Activated CD4-positive, alpha-beta memory T cell treated with anti-CD3 and anti-CD28 coated beads, Interleukin-2, amount 10 ng/mL, durations not matched to agents 7 days and 5 days (primary cell): ENCODE measurements at places on chromosomes 7 and 10.
A peak's percentile ranks its signal among the peaks of the same experiment; 100 is the strongest.

- no peak for DNase-seq
Observed at GRCh38 chr10:74988054-74988775, 123.2 kb upstream of the SAMD8 start.

DNA sequence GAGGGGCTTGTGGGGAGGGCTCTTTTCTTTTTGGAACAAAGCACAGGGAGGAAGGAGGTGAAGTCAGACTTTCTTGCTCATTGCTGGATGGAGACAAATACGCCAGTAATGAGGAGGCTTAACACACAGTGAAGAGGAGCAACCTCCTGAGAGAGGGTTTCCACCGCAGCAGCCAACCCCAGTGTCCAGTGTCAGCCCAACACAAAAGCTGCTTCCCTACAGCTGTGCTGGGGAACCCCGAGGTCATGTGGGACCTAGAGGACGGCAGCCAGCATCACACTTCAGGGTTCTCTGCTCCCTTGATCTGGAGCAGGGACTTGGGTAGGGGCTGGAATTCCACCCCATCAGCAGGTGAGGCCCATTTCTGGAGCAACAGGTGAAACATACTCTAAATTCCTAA is 7.7 kb downstream of the BLNK start:
- no peak for DNase-seq

DNA sequence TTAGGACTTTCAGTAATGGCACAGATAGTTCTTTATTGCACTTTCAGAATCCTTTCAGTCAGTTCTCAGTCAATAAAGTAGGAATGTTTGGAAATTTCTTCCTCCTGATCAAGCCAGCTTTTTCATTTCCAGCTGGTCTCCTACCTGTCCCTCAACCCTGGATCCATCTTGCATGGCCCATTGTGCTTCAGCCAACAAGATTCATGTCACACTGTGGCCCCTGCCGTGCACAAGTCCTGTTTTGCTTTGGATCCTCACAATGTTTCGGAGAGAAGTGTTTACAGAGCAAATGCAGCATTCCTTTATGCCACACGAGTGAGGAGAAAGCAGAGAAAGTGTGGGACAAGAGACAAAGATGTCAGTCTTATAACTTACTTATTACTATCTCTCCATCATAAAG is 1694.7 kb upstream of the LRRTM3 start:
- no peak for DNase-seq

DNA sequence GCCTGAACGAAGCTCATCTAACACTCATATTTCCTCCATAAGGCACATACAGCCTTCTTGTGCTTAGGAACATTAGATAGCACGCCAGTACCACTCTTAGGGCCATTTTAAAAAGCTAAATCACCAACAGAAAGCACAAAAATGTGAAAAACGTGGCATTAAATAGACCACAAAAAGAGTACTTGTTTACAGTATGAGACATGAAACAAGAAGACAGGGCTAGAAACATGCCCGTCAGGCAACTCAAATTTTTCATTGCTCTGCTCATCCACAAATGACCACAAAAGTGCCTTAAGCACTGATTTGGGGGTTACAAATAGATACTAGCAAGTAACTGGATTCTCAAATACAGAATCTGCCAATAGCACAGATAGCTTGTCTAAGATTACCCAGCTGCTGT is 67.8 kb downstream of the ELMO1 start:
- DNase-seq: no peak

DNA sequence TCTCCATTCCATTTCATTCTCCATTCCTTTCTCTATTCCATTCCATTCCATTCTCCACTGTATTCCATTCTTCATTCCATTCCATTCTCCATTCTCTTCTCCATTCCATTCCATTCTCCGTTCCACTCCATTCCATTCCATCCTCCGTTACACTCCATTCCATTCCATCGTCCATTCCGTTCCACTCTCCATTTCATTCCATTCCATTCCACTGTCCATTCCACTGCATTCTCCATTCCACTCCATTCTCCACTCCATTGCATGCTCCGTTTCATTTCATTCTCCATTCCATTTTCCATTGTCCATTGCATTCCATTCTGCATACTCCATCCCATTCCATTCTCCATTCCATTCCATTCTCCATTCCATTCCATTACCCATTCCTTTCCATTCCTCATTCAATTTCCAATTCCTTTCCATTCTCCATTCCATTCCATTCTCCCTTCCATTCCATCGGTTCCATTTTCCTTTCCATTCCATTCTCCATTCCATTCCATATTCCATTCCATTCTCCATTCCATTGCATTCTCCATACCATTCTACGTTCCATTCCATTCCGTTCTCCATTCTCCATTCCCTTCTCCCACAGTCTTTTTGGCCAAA is 78.3 kb downstream of the NSUN6 start:
- no peak for DNase-seq

GRCh38 chr10:56317603-56318002 is 43.5 kb downstream of the ZWINT start:
- DNase-seq: no peak

GRCh38 chr10:117652228-117653169 is 110.0 kb downstream of the EMX2 start:
- DNase-seq: no peak

DNA sequence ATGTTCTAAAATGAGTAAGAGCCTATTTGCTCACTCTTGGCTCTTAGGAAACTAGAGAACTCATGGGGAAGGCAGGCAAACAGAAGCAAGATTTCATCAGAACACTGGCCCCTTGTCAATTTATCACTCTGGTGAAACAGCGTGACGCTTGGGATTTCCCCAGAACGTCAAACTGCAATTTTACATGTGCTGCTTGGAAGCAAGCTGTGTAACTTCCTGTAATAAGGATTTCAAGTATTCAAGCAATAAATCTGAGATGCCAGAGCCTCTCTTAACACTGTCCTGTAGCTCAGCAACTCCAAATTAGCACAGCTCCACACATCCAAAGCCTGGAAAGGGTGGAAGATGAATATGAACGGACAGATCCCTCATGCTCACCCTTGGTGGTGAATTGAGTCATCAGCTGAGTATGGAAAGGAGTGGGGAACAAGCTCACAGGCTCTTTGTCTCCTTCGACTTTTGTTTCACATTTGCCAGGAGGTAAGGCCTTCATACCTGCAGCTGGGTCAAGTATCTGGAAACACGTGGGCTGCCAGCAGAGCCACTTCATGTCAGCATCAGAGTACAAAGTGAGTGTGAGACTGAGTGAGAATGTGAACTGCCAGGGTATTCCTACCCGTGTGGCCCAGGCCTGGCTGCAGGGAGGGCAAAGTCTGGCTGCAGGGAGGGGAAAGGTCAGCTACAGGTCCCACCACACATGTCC is 140.4 kb upstream of the NAMPT start:
- peak; percentile 66 for DNase-seq

DNA sequence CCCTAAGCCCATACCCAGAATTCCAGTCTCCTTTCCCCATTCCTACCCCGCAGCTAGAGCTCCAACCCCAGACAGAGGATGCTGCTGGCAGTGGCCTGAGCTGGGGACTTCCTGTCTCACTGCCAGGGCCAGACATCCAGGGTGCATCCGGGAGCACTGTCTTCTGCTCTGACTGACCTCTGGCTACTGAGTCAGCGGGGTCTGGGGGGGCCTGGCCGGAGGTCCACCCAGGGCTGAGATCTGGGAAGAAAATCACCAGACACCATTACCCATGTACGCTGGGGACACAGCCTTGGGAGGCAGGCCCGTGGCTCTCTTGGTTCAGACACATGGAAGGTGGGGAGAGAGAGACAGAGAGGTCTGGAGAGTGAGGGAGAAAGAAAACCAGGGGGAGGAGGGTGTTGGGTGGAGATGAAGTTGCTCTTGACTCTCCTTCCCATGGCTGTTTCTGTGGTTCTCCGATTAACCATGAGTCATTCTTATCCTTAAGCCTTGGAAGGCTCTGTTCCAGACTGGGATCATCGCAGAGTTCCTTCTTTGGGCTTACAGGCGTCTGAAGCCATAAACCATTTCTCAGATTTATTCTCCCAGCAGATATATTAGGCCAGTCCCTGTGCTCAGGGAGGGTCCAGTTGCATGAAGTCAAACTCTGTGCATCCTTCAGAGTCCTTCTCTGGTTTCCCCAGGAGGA is 23.6 kb downstream of the TSPAN15 start:
- no peak for DNase-seq

- no peak for DNase-seq
Observed at GRCh38 chr10:9302140-9302746, 1247.8 kb downstream of the GATA3 start.

- DNase-seq: no peak
Observed at GRCh38 chr7:129008645-129009414, 46.1 kb downstream of the TNPO3 start.

- DNase-seq: no peak
Observed at GRCh38 chr10:132714986-132715775, 70.8 kb downstream of the NKX6-2 start.

GRCh38 chr7:151851145-151851751 is 25.7 kb downstream of the PRKAG2 start:
- DNase-seq: peak; percentile 33

GRCh38 chr7:131513245-131514061 is 43.0 kb downstream of the PODXL start:
- peak; percentile 85 for DNase-seq

- DNase-seq: no peak
Observed at GRCh38 chr10:91380873-91381256, 29.3 kb upstream of the HECTD2 start.

DNA sequence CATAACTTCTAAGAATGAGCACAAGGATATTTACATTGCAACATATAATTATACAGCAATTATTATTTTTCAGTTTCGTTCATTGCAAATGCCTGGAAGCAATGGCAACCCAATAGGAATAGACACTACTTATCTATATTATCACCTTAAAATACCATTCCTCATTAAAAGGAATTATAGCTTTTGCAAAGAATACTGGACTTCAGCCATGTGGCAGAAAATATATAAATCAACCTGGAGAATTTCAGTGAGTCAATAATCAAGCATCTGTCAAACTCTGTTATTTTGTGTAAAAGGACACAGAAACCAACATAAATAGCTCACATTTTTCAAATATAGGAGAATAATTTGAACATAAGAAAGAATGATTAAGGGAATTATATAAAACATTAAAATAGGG is 96.1 kb upstream of the SEMA3C start:
- no peak for DNase-seq

DNA sequence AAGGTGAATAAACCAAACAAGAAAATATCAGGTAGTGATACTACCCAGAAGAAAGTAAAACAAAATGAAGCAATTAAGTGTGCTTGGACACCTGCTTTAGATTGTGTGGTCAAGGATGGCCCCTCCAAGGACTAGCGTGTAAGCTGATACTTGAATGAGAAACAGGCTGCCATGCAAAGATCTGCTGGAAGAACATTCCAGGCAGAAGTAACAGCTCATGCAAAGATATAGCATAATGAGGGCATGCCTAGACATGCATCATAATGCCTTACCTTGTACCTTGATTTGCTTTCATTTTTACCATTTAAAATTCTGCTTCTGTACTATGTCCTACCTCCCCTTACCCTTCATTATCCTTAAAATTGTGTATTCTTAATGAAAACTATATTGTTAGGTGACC is 74.8 kb upstream of the HDAC9 start:
- DNase-seq: no peak

DNA sequence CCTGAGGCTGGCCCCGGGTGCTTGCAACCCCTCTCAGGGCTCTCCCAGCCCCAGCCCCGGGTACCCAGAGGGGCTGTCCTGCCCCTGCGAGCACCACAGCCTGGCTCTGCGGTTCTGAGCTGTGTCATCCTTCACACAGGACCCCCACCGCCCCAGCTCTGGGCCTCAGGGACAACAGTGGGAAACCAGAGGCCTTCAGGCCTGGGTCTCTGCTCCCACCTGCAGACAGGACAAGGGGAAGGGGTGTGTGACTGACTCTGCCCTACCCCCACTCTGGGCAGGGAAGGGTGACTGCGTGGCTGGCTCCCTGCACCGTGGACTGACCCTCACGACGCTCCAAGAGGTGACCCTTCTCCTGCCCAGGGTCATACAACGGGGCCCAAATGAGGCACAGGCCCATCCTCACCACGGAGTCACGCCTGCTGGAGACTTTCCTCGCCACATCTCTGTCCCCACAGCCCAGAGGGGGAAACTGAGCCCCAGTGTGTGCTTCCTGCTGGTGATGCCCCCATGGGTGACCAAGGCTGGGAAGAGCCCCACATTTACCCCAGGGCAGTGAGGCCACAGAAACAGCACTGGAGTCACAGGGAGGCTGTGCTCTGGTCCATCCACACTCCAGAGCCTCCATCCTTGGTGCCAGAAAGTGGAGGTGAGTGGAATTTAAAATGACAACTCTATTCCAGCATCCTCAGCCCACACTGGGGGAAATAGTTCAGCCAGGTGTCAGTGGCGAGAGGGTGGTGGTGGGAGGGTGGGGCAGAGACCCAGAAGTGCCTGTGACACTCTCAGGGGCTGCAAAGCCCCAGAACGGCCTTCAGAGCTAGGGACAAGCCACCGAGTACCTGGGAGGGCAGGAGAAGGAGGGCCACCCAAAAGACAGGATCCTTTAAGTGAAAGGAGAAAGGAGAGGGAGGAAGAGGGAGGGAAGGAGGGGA is 13.6 kb downstream of the CAMK2B start:
- peak; percentile 10 for DNase-seq

DNA sequence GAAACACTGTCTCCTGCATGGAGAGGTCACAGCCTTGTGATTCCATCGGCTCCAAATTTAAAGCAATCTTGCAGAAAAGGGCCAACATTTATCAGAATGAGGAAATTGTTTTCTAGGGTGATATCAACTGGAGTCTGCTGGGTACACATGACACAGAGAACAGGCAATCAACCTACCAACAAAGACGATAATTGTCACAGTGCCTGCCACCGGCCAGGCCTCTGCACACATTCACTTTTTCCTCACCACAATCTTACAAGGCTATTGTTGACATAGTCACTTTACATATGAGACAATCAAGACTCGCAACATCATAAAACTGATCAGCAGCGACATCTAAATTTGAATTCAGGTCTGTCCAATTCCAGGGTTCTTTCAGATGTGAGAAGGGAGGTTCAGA is 189.4 kb downstream of the KCNMA1 start:
- DNase-seq: no peak

DNA sequence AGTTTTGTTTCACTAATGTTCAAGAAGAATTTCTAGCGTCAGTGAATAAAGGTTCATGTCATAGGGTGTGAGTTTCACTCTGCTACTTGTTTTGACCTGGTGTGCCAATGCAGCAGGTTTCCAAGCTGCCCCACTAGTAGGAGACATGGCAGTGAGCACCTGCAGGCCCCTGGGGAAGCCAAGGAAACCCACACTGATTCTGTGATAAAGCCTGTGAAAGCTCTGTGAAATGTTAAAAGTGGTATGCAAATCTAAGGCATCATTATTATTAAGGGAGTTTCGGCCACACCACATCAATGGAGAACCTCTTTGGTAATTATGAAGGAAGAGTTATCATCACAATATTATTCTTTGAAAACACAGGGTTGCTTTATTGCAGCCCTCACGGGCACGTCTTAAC is 46.4 kb downstream of the ABCB5 start:
- no peak for DNase-seq

GRCh38 chr7:107390916-107391315 is 78.9 kb upstream of the GPR22 start:
- DNase-seq: no peak

DNA sequence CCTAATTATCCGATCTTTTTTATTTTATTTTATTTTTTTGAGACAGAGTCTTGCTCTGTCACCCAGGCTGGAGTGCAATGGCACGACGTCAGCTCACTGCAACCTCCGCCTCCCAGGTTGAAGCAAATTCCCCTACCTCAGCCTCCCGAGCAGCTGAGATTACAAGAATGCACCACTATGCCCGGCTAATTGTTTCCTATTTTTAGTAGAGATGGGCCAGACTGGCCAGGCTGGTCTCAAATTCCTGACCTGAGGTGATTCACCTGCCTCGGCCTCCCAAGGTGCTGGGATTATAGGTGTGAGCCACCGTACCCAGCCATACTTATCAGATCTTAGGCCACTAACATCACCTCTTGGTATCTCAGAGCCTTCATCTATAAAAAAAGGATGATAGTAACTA is 4.9 kb downstream of the SLC25A13 start:
- no peak for DNase-seq
